ENCODE measurements at places on chromosomes 2 and 18. TPM values are rescaled to one million over a fixed set of nuclear protein-coding genes. Genes with fewer than 3 reads are reported as not detected.

- DNase-seq = no peak
Observed at GRCh38 chr2:102603904-102604303, 15.4 kb upstream of the SLC9A2 start.

- no peak for DNase-seq
Observed at GRCh38 chr2:44100351-44100750, 68.3 kb upstream of the PPM1B start.

GRCh38 chr2:32119161-32119560 lies 46.5 kb upstream of the SLC30A6 start:
- no peak for DNase-seq

- no peak for DNase-seq
Observed at GRCh38 chr2:18085593-18085992, 207.1 kb downstream of the KCNS3 start.

- no peak for DNase-seq
Observed at GRCh38 chr2:16506366-16506765, 159.3 kb downstream of the CYRIA start.

DNA sequence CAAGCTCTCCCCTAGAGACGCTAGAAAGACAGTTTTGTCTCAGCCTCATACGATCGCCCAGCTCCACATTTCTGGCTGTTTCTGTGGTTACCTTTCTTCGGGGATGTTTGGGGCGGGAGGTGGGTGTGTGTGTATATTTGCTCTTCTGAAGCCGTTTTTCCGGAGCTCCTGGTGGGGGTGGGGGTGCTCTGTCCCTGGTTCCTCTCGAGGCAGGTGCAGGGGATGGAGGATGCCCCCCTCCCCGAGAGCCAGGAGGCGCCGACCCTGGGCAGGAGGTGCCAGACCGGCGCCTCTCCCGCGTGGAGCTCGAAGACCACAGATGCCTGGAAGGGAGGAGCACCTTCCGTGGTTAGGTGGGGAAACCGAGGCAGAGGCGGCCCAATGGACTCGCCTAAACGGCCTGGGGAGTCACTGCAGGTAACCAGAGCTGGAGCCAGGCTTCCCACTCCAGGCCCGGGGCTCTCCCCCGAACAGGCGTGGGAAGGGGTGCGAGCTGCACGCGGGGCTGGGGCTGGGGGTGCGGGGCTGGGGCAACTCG lies 694 bp upstream of the HPCAL1 start:
- DNase-seq = no peak

Gene NAGK
- 49.0 TPM for total RNA-seq

Gene ASB18
- total RNA-seq = not detected

DNA sequence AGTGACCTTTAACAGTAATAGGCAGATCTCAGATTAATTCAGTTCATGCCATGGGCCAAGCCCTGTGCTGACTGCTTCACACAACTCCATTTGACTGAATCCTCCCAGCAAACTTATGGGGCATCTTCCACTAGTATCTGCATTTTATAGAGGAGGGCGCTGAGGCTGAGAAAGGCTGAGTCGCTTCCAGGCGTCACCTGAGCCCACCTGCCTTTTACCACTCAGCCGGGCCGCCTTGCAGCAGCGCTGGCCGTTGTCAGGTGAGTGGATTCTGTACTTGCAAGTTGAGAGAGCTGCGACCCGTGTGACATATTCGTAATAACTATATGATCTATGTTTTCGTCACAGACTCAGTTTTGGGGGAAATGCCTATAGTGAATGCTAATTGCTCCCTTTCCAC lies 59.3 kb upstream of the B3GNT7 start:
- no peak for DNase-seq

- no peak for DNase-seq
Observed at GRCh38 chr2:222577341-222577740, 78.6 kb downstream of the FARSB start.
